ENCODE measurements at places on chromosomes 2 and 18.

GRCh38 chr2:179655627-179656026 lies 205.8 kb downstream of the ZNF385B start:
- no peak for DNase-seq

GRCh38 chr2:120218181-120218580 lies 5.0 kb downstream of the TMEM185B start:
- DNase-seq = no peak

DNA sequence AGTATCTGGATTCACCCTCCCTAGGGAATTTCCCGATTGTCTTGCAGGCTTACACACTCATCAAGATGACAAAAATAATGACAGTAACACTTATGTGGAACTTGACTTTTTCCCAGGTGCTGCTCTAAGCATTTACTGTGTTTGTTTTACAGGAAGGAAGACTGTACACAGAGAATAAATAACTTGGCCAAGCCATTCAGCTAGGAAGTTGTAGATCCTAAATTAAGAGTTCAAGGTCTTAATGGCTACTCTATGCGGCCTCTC lies 549 bp upstream of the DPP4 start:
- no peak for DNase-seq

- no peak for DNase-seq
Measured at GRCh38 chr2:227891673-227892072, 20.2 kb downstream of the DAW1 start.

GRCh38 chr18:2917259-2918047 lies 70.6 kb downstream of the EMILIN2 start:
- DNase-seq = no peak

- no peak for DNase-seq
Measured at GRCh38 chr2:181306785-181307184, 150.4 kb upstream of the ITGA4 start.

DNA sequence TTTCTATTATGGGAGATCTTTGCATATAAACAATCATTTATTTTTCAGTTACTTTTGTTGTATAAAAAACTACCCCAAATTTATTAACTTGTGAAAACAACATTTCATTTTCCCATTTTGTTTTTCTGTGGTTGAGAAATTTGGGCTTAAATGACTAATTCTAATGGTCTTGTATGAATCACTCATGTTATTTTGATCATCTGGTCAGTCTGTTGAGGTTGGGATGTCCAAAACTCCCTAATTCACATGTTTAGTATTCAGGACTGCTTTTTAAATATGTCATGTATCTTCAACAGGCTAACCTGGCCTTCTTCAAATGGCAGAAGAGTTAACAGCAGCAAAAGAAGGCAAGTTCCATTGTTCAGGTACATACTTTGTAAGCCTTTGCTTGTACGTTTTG lies 788.1 kb downstream of the TRIB2 start:
- DNase-seq = no peak

DNA sequence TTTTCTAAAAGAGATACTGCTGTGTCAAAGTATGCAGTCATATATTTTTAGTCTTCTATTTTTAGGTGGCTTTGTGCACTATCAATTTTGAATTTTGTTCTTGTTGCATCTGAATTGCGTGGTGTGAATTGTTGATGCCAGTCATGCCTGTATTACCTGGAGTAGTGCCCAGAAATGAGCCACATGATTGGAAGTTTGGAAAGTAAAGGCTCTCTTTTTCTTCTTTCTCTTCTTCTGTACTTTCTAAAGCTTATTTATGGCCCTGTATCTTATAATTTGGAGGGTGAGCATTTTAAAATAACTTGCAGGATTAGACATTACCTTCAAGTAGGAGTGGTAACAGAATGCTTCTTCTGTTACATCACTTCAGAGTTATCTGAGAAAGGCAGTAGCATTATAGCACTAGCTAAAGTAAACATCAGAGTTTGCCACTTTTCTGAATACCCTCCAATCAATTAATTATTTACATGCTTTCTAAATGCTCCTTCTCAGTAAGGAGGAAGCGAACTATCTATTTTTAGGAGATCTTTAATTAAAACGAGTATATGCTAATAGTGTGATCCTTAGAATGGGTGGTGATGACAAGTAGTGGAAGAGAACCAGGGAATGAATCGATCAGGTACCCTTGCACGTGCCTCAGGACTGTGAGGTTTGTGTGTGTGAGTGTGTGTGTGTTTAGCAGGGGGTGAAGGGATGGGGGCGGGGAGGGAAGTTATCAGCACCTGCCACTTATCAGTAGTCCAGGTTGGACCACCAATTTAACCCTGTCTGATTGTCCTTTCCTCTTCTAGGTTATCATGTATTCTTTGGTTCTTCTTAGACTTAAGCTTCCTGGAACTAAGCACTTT lies 112.5 kb downstream of the MAP3K20 start:
- no peak for DNase-seq

- no peak for DNase-seq
Measured at GRCh38 chr2:155980941-155981560, 351.5 kb downstream of the NR4A2 start.

- DNase-seq = no peak
Measured at GRCh38 chr2:15649561-15650255, 58.0 kb downstream of the DDX1 start.

DNA sequence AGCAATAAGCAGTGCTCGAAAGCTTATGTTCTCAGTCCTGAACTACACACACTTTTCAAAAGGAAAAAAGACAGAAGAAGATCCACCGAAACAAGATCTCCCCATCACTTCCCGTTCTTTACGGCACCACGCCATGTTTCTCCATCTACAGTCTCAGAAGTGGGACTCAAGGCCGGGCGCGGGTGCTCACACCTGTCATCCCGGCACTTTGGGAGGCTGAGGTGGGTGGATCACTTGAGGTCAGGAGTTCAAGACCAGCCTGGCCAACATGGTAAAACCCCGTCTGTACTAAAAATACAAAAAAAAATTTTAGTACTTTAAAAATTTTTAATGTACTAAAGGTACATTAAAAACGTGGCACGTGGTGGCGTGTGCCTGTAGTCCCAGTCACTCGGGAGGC lies 31.2 kb downstream of the ZNF516 start:
- no peak for DNase-seq

DNA sequence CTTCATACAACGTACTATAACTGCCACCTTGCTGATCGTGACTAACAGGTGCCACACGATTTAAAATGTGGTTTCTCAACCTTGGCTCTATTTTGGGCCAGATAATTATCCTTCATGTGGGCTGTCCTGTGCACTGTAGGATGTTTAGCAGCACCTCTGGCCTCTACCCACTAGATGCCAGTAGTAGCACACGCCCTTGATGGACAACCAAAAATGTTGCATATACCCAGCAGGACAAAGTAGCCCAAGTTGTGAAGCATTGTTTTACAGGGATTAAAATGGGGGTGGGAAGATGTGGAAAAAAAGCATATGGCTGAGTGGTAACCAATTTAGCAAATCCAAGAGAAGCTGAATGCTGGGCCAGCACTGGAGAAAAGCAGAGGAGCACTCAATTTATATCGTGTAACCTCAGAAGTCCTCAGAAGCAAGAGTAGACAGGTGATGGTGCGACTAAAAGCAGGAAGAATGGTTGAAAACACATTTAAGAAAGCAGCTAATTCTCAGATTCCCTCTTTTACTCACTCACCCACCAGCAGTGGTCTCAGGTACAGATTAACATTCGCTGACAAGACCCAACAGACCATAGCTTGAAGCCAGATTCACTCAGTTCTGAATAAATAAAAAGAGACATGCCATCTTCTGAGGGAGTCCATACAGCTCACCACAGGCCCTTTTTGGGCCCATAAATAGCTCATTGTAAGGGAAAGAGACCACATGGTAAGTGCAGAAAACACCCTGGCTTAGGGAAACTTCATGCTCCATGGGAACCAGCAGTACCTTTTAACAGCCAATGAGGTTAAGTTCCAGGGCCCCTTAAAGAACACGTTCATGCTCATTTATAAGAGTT lies 50.6 kb downstream of the RAPH1 start:
- DNase-seq = peak; percentile 16

GRCh38 chr18:75607701-75608100 lies 180.2 kb upstream of the SMIM21 start:
- no peak for DNase-seq
